ENCODE measurements at places on chromosomes 1 and 21. TPM values are rescaled to one million over a fixed set of nuclear protein-coding genes. Genes with fewer than 3 reads are reported as not detected.

The NFIA gene
- total RNA-seq, result 0.78 TPM

The TMPRSS15 gene
- 3.6 TPM for total RNA-seq

The RBM11 gene
- not detected for total RNA-seq

The LINGO4 gene
- total RNA-seq, result not detected

The TSACC gene
- not detected for total RNA-seq
